ENCODE measurements at places on chromosomes 3 and 15.

GRCh38 chr3:30614943-30615342 lies 8.5 kb downstream of the TGFBR2 start:
- DNase-seq = no peak

DNA sequence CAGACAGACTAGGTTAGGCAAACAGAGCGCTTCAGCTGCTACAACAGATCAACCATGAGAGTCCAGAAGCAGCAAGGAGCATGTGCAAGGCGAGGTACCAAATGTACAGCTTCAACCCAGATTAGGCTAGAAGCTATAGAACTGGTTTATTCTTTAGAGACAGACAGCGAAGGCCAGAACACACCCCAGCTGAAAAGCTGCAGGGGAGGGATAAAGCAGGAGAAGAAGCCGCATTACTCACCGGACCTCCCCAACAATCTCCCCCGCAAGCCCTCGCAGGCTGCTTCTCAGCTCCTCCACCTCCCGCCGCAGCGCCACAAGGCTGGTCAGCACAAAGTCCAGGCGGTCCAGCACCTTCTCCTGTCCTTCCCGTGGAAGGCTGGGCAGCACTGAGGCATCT lies 3.3 kb downstream of the RMDN3 start:
- no peak for DNase-seq

GRCh38 chr3:51691021-51691420 lies 15.8 kb upstream of the GRM2 start:
- no peak for DNase-seq

GRCh38 chr3:35673017-35673416 lies 33.7 kb downstream of the ARPP21 start:
- no peak for DNase-seq

DNA sequence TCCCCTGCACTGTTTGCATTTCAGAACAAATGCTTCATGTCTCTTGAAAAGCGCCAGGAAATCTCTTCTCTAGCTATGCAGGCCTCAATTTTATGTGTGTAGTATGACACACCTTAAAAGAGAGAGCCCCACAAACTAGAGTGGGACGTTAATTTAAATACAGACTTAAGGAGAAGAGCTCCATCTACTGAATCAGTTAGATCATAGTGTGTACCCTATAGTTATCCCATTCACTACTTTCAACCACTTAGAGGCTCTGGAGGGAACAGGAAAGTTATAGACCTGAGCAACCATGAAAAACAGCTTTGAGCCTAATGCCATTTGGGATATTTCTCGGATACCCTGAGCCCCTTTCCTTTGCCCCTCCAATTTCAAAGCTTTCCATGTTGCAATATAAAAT lies 153.7 kb downstream of the TIGIT start:
- peak; percentile 27 for DNase-seq

DNA sequence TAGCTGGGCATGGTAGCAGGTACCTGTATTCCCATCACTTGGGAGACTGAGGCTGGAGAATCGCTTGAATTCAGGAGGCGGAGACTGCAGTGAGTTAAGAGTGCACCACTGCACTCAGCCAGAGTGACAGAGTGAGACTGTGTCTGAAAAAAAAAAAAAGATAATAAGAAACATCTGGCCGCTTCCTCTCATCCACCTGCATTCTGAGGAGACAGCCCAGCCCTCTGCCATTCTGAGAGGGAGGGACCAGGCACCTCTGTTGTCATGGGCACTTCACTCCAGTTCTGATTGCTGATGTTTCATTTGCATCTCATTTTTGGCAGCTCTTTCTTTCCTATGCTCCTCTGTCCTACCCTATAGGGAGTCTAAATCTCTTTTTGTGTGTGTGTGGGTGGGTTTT lies 36.4 kb upstream of the GSK3B start:
- no peak for DNase-seq

DNA sequence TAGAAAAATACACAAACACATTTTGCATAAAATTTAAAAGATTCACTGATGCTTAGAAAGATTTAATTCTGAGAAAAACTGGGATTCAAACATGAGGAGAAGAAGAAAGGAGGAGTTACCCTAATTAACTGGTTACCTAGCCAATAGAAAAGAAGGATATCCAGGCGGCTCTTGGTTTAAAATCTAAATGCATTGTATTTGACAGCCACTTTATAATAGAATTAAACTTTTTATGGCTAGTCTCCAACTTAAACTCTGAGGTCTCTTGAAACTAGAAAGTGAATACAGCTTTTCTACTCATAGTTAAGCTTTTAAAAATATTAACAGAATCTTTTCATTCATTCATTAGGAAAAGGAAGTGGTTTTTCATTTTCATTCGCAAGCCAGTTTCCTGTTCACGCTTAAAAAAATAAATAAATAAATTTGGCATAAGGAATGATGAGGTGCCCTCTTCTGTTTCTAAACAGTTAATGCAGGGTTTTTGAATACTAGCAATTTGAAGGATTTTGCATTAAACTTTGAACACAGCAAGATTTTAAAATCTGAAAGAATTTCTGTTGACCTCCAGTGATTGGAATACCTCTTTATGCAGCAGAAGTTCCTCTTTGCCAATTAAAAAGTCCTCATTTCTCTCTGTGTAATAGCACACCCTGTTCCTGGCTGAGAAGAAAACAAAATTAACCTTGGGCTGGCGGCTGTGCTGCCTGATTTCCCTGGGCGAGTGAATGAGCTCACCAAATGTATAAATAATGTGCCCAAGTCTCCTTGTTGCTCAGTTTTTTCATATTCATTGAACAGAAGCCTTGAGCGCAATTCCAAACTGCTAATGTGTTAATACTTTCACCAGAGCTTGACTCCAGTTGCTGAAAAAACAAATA lies 105.1 kb downstream of the ZMAT3 start:
- peak; percentile 35 for DNase-seq
